Transverse colon (tissue), 4 donors: ENCODE measurements at places on chromosomes 4 and X.

- H3K36me3 ChIP-seq: no peaks in the 10 kb centered on the region
- no peak overlapping the region for H3K27ac ChIP-seq
- no peaks in the 10 kb centered on the region for H3K27me3 ChIP-seq
- no peak for DNase-seq
Observed at GRCh38 chrX:47743504-47743903, 84.5 kb upstream of the UXT start.

GRCh38 chr4:793941-794621, 31.8 kb downstream of the CPLX1 start:
- H3K27me3 ChIP-seq: peaks cover 57% of the 10 kb centered on the region
- H3K36me3 ChIP-seq: no peaks in the 10 kb centered on the region
- H3K4me3 ChIP-seq: no peak overlapping the region
- H3K4me1 ChIP-seq: peaks cover 31% of the 10 kb centered on the region
- H3K27ac ChIP-seq: no peak overlapping the region

GRCh38 chrX:124030520-124030919, 69.0 kb downstream of the STAG2 start:
- H3K36me3 ChIP-seq: no peaks in the 10 kb centered on the region
- no peak overlapping the region for H3K4me3 ChIP-seq
- no peaks in the 10 kb centered on the region for H3K27me3 ChIP-seq
- no peak overlapping the region for H3K27ac ChIP-seq
- H3K4me1 ChIP-seq: no peaks in the 10 kb centered on the region

DNA sequence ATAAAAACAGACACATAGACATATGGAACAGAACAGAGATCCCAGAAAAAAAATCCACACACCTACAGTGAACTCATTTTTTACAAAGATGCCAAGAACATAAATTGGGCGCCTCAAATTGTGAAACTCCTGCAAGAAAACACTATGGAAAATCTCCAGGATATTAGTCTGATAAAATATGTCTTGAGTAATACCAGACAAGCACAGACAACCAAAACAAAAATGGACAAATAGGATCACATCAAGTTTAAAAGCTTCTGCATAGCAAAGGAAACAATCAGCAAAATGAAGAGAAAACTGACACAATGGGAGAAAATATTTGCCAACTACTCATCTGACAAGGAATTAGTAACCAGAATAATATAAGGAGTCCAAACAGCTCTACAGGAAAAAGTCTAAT, 337.3 kb upstream of the DIPK2B start:
- no peak overlapping the region for H3K27ac ChIP-seq
- H3K36me3 ChIP-seq: no peaks in the 10 kb centered on the region
- no peak overlapping the region for H3K4me3 ChIP-seq
- DNase-seq: no peak
- H3K27me3 ChIP-seq: no peaks in the 10 kb centered on the region

DNA sequence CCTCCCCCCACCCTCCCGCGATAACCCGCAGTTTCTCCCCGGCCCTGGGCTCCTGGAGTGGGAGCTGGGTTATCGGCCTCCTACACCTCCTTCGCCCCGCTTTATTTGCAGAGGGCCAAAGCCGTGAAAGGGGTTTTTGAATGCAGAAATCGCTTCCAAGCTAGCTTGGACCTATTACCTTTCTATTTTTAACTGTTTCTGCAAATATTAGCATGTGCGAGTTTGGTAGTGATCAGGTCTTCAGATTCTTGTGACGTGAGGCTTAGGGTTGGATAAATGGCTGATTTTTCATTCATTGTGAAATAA, 1.3 kb downstream of the USP9X start:
- H3K4me1 ChIP-seq: no peaks in the 10 kb centered on the region
- no peaks in the 10 kb centered on the region for H3K27me3 ChIP-seq
- DNase-seq: no peak
- H3K27ac ChIP-seq: peak overlapping the region; percentile 99

DNA sequence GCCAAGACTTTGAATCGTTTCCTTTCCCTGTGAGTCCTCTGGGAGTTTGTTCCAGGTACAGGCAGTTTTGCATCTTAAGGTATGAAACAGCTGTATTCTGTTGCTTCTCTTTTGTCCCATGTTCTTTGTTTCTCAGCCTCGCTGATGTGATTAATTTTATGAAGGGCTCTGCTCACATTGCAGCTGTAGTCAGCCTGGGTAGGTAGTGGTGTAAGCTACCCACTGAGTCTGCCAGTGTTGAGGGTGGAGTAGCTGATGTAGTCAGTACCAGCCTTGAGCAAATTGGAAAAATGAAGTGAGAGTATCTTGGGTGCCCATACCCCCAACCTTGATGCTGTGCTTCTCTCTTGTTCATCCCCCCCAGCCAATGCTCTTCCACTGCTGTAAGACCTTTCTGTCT, 139.6 kb upstream of the SMIM31 start:
- no peaks in the 10 kb centered on the region for H3K36me3 ChIP-seq
- no peak overlapping the region for H3K4me3 ChIP-seq
- DNase-seq: no peak
- H3K27me3 ChIP-seq: no peaks in the 10 kb centered on the region
- H3K27ac ChIP-seq: no peak overlapping the region
- no peaks in the 10 kb centered on the region for H3K4me1 ChIP-seq
